SK-MEL-5 (cell line): ENCODE measurements at places on chromosomes 3 and 15.
A peak's percentile ranks its signal among the peaks of the same experiment; 100 is the strongest.

- DNase-seq: no peak
These were observed 1.7 kb downstream of the BUB1B start for GRCh38 chr15:40162552-40162951.

DNA sequence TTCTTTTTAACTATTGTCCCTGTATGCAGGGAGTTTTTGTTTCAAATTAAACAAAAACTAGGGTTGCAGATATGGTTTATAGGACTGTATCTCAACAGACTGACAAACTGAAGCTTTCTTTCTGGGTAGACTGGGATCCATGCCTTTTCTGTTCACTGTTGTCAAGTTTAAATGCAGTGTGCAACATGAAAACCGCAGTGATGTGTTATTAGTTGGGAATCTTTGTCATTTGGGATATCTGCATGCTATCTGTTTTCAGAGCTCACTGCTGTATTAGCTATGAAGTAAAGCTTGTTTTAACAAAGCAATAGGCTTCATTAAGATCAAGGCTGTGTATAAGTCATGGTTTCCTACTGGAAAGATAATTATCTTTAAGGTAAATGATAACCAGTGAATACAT, 21.4 kb upstream of the MCF2L2 start:
- DNase-seq: no peak

DNA sequence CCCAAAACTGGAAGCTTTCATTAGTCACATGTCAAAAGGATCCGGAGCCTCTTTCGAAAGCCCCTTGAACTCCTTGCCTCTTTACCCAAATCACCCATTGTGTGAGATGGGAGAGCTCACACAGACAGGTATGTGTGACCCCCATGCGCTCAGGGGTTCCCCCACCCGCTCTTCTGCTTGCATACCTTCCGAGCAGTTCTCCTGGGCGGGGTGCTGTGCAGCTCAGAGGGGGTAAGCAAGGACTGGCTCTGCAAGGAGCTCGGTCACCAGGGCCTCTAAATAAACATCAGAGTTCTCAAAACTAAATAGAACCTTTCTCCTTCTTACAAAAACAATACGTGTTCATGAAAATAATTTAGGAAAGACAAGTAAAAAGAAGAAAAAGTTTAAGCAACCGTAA, 55.7 kb downstream of the PXYLP1 start:
- no peak for DNase-seq

GRCh38 chr3:111734652-111735051, 124.4 kb upstream of the PHLDB2 start:
- no peak for DNase-seq

GRCh38 chr3:53489386-53489785, 5.0 kb upstream of the CACNA1D start:
- no peak for DNase-seq

DNA sequence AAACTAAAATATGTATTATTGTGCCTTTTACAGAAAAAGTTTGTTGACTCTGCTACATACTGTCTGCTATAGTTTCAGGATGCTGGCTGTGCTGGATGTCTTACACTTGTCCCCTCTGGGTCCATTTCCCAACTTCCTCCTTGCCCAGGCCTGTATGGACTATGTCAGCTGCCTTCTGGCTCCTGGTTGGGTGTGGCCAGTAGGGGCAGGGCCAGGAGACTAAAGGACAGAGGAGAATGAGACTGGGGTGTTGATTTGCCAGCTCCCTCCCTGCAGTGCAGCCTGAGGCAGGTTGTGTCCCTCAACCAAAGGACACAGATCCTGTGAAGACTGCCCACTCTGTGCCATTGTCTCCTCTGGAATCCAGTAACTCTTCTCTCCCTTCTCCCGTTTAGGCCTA, 90.6 kb upstream of the UBE2E2 start:
- DNase-seq: no peak

DNA sequence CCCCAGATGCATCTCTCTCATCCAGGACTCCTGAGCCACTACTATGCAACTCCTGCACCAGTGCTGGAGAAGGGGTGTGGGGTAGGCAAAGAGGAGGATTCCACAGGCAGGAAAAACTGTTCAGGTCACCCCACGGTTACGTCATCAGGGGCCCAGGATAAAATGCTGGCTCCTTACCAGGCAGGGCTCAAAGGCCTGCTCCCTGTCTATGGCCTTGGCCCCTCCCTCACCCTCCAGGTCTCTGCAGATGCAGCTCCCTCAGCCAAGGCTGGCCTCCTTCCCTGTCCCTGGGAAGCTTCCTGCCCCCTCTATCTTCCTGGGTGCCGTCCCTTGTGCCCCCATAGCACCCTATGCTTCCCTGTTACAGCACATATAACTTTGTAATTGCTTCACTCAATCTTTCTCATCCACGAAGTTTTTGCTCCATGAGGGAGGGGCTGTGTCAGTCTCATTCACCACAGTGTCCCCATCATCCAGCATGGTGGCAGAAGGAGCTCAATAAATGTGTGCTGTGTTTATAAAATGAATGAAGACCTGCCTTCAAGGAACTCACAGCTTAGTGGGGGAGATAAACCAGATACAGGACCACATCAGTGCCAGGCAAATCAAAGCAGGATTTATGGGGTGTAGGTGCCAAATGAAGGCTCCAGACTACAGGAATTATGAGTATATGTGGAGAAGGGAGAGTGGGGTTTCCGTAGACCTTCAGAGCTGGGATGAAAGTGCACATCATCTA, 18.6 kb downstream of the KBTBD13 start:
- no peak for DNase-seq

- no peak for DNase-seq
These were observed 9.9 kb upstream of the CADPS start for GRCh38 chr3:62885136-62885535.

DNA sequence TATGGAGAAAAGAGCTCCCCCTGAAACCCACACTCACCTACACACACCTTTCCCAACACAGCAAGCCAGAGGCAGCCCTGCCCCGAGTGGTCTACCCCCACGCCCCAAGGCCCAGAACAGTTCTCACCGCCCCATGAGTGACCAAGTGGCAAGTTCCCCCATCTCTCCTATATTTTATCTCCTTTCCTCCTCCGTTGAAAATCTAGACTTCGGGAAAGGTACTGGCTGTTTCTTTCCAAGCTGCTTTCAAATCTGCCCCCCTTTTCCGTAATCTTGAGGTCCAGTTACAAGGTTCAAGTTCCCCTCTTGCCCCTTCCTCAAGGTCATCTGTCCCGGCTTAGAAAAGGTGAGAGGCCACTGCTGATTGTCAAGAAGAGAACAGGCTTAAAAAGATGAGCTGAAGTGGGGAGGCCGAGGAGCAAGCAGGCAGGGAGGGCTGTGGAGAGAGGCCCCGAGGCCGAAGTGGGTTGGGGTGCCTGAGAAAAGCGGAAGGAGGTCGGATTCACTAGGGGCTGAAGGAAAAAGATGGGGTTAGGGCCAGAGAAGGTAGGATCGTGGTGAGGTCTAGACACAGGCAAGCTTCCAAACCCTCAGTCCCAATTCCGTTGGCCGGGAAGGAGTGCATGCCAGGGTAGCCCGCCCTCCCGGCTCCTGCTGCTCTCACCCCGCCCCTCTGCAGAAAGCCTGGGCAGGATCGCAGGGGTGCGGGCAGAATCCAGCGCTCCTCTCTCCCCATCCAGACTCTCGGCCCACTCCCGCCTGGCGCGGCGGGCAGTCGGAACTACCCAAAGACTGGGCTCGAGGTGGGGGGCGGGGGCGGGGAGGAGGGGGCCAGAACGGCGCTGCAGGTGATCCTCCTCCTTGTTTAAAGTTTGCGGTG, 1.7 kb downstream of the SEMA5B start:
- DNase-seq: no peak

GRCh38 chr15:86863226-86863915, 783.7 kb downstream of the AGBL1 start:
- no peak for DNase-seq

- no peak for DNase-seq
These were observed 680 bp downstream of the GOLIM4 start for GRCh38 chr3:168094877-168095610.

- no peak for DNase-seq
These were observed 5.8 kb downstream of the RARB start for GRCh38 chr3:25433868-25434267.

- no peak for DNase-seq
These were observed 6.5 kb upstream of the LZTFL1 start for GRCh38 chr3:45848392-45848791.

DNA sequence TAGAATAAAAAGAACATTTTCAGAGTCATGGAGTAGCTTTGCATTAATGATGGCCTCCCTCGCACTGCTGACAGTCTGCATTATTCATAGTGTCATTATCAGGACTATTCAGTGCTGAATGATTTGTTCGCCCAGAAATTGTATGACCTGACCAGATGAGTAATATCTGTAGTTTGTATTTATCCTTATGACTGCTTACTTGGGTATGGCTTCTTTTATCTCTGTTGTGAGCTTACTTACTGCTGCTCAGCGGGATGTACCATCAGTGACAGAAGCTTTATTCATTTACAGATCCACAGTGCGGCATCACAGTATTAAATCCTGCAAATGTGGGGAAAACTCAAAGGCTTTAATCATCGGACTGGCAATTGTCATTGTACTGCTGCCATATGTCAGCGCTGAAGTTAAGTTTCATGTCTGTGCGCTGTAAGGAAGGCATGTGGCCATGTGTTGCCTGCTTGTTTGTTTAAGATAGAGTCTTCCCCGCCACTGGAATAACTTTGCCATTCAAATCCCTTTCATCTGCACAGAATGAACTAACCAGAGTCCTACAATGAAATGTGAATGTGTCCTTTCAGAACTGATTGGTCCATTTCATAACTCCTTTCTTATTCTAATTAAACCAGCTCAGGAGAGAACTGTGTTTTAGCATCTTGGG, 262.2 kb downstream of the CHL1 start:
- DNase-seq: no peak

GRCh38 chr3:195897081-195897852, 11.1 kb downstream of the TNK2 start:
- no peak for DNase-seq

DNA sequence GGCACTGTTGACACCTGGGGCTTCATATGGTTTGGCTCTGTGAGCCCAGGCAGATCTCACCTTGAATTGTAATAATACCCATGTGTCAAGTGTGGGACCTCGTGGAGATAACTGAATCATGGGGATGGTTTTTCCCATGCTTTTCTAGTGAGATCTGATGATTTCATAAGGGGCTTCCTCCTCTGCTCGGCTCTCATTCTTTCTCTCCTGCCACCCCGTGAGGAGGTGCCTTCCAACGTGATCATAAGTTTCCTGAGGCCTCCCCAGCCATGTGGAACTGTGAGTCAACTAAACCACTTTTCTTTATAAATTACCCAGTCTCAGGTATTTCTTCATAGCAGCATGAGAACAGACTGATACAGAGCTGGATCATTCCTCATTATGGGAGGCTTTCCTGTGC, 655.9 kb upstream of the ADAMTS9 start:
- no peak for DNase-seq

GRCh38 chr3:17473761-17474160, 268.7 kb downstream of the TBC1D5 start:
- peak; percentile 25 for DNase-seq

DNA sequence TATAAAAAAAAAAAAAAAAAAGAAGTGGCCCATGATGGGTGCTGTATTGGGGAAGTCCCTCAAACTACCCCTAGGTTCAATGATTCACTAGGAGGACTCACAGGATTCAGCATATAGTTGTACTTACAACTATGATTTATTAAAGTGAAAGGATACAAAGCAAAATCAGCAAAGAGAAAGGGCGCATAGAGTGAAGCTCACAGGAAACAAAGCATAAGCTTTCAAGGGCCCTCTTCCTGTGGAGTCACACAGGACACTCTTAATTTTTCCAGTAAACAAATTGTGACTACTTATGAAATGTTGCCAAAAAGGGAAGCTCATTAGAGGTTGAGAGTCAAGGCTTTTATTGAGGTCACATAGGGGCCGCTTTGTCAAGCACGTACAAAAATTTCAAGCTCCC, 153.7 kb upstream of the GAP43 start:
- no peak for DNase-seq

DNA sequence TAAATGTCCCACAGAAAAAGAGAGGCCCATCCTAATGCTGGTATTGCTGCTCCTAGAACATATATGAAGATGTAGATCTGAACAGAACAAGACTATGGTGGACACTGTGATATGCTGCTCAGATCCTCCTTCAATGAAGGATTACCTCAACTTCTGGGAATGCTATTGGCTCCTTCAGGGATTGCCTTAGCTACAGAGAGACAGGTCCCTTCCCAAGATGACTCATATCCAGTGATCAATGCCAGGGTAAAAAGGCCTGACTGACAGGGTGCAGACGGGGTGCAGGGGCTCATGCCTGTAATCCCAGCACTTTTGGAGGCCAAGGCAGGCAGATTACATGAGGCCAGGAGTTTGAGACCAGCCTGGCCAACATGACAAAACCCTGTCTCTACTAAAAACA, 20.5 kb upstream of the STAG1 start:
- no peak for DNase-seq

GRCh38 chr15:77851086-77851485, 218.4 kb upstream of the LINGO1 start:
- no peak for DNase-seq

DNA sequence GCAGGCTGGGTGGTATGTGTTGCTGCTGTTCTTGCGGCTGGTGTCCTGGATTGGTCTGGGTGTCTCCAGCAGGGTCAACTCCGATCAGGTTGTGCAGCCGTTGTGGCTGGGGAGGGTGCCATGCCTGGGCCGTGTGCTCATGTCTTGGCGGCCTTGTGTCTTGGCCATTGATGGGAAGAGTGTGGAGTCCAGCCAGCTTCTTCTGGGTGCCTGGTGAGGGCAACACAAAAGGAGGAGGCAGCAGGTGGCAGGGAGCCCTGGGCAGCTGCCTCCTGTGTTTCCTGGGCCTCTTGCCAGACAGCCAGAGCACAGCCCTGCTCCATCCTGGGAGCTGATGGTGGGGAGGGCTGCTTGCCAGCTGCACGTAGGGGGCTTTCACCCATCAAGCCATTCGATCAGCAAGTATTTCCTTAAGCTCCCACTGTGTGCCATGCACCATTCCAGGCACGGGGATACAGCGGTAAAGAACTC, 4.3 kb downstream of the CHAC1 start:
- no peak for DNase-seq

GRCh38 chr15:59751552-59752413, 62.7 kb upstream of the BNIP2 start:
- DNase-seq: peak; percentile 58

GRCh38 chr3:27340534-27340933, 28.6 kb downstream of the NEK10 start:
- DNase-seq: no peak

GRCh38 chr15:48560321-48561051, 85.0 kb downstream of the FBN1 start:
- no peak for DNase-seq

GRCh38 chr15:26757141-26757540, 15.7 kb downstream of the GABRB3 start:
- no peak for DNase-seq

DNA sequence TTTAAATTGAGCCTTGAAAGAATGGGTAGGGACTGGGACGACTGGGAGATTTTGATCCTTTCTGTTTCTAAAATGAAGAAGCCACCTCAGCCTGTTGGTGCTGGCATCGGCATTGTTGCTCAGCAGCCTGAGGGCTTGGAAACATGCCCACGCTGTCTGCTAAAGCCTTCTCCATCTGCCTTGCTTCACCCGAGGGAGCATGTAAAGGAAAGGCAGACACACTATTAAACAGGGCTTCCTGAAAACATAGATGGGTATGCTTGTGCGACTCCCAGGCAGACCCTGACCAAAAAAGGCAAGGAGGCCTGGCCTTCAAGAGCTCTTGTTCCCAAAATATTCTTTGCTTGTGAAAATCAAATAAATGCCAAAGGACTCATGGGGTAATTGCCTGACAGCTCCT, 84.2 kb upstream of the SLC4A7 start:
- DNase-seq: peak; percentile 60

GRCh38 chr15:56524915-56525314, 60.0 kb upstream of the MNS1 start:
- DNase-seq: no peak
